ENCODE measurements at places on chromosomes 16 and 17. TPM values are rescaled to one million over a fixed set of nuclear protein-coding genes. Genes with fewer than 3 reads are reported as not detected.

Gene WSB1
- 101 TPM for total RNA-seq

Gene WNT3
- 2.0 TPM for total RNA-seq

Gene ACSM3
- 6.2 TPM for total RNA-seq

Gene MLST8
- 69.6 TPM for total RNA-seq

DNA sequence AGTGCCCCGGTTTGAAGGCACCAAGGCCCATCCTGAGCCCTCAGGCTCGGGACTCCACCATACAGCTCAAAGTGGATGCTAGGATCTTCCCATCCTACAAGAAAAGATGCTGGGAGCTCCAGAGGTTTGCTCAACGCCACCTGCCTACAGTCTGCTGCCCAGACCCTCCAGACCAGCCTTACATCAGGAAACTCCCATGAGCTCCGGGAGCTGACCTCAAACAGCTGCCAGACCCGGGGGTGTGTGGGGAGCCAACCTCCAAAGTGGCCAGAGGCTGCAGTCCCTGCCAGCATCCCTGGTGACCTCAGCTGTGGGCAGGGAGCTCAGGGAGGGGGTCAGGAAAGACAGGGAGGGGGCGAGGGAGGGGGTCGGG lies 43.8 kb downstream of the C16orf82 start:
- H3K27me3 ChIP-seq: no peaks in the 10 kb centered on the region
- peaks cover 3% of the 10 kb centered on the region for H3K4me1 ChIP-seq
- DNase-seq: no peak

- H3K36me3 ChIP-seq: no peaks in the 10 kb centered on the region
- no peak for DNase-seq
- no peaks in the 10 kb centered on the region for H3K4me1 ChIP-seq
- H3K27ac ChIP-seq: no peak overlapping the region
- no peaks in the 10 kb centered on the region for H3K27me3 ChIP-seq
These were observed 47.7 kb downstream of the TK2 start for GRCh38 chr16:66502020-66502913.

DNA sequence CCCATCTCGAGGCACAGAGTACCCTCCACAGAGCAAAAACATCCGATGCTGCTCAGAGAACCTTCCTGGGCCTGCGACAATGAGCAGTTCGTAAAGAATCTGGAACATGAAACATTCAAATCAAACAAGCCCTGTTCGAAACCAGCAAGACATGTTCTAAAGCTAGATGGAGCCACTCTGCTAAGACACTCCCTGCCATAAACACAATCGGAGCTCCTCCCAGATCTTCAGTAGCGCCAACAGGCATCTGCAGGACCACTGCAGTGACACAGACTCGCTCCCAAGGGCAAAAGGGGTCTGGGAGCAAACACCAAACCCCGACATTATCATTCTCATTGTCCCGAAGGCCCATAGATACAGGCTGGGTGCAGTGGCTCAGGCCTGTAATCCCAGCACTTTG lies 108.7 kb downstream of the ZFHX3 start:
- H3K27ac ChIP-seq: no peak overlapping the region
- no peaks in the 10 kb centered on the region for H3K27me3 ChIP-seq
- H3K4me3 ChIP-seq: no peak overlapping the region
- H3K4me1 ChIP-seq: peaks cover 5% of the 10 kb centered on the region

DNA sequence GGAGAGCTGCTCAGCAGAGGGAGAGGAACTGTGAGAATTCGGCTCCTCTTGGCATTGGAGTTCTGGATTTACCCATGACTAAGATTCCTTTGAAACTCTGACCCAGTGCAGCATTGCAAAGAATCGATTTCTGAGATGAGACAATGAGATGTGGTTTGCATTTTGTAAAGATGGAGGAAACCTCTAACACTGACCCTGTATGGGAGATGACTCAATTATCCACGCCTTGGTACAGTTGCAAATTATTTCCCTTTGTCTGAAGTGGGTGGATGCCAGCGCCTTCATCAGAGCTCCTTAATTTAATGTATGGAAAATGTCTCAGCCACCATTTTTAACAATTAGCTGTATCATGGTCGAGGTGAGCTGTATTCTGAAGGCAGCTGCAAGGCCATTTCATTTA lies 53.4 kb downstream of the NUP93 start:
- no peak overlapping the region for H3K4me3 ChIP-seq
- H3K27ac ChIP-seq: no peak overlapping the region
- H3K27me3 ChIP-seq: no peaks in the 10 kb centered on the region
- H3K36me3 ChIP-seq: no peaks in the 10 kb centered on the region
- DNase-seq: no peak
- peaks cover 36% of the 10 kb centered on the region for H3K4me1 ChIP-seq

DNA sequence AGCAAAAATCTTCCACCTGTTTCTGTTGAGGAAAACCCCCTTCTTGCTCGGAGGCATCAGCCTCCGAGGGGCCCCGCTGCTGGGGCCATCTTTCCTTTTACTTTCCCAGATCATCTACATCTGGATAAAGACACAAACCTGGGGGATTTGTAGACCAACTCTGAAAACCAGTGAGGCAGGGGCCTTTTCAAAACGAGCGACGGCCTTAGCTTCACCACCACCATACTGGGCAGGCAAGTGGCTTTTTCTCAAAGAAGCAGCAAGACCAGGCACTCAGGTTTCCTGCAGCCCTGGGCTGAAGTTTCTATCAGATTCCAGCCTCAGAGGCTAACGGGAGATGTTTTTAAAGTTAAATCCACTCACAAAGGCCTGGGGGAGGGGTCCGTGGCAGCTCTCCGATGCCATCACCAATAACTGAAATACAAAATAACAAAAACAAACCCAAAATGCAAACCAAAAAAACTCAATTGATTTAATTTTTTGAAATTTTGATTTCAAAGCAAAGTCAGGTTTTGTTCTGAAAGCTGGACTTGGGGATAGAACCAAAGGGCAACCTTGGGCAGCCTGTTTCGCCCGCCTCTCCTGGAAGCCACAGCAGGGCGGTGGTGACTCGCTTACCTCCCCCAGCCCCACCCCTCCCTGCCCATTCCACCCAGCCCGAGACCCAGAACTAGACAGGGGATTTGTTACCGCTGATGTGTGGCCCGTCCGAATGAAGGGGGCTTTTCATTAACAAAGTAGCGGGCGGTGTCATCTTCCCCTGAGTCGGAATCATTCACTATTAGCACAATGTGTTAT lies 55.8 kb downstream of the SALL1 start:
- no peak overlapping the region for H3K27ac ChIP-seq
- H3K4me1 ChIP-seq: peaks cover 6% of the 10 kb centered on the region
- H3K4me3 ChIP-seq: no peak overlapping the region
- H3K27me3 ChIP-seq: no peaks in the 10 kb centered on the region

GRCh38 chr17:47692895-47693730 lies 848 bp upstream of the TBKBP1 start:
- H3K4me3 ChIP-seq: peak overlapping the region; percentile 32
- H3K27me3 ChIP-seq: no peaks in the 10 kb centered on the region
- no peaks in the 10 kb centered on the region for H3K36me3 ChIP-seq
- no peak for DNase-seq
- peak overlapping the region; percentile 67 for H3K27ac ChIP-seq

DNA sequence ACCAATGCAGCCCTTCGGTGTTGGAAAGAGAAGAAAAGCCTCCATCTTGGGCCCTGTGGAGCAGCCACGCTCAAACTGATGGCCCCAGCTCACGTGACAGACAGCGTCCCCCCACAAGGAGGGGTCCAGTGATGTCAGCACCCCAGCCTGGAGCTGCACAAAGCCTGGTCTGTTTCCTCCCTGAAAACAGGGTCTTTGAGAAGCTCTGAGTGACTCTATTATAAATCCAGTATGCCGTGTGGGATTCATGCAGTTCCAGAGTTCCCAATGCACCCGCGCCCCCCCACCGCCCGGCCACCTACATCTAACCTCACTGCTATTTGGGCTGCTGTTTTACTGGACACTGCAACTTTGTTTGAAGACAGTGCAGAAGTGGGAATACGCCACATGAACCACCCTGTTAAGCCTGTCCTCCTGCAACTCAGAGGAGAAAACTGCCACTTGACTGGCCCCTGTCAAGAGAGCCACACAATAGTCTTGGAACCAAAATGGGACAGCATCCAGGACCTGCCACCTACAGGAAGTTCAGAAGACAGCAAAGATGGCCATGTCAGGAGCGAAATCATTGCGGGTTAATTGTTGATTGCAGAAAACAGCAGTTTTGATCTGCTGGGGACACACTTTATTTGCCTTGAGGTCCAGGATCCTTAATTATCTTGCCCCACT lies 33.1 kb downstream of the PMP22 start:
- no peaks in the 10 kb centered on the region for H3K36me3 ChIP-seq
- no peak overlapping the region for H3K27ac ChIP-seq
- H3K4me1 ChIP-seq: no peaks in the 10 kb centered on the region
- DNase-seq: no peak
- no peaks in the 10 kb centered on the region for H3K27me3 ChIP-seq

GRCh38 chr17:16911141-16911937 lies 60.6 kb downstream of the TNFRSF13B start:
- no peak for DNase-seq
- no peak overlapping the region for H3K27ac ChIP-seq
- H3K4me1 ChIP-seq: no peaks in the 10 kb centered on the region
- H3K27me3 ChIP-seq: no peaks in the 10 kb centered on the region

DNA sequence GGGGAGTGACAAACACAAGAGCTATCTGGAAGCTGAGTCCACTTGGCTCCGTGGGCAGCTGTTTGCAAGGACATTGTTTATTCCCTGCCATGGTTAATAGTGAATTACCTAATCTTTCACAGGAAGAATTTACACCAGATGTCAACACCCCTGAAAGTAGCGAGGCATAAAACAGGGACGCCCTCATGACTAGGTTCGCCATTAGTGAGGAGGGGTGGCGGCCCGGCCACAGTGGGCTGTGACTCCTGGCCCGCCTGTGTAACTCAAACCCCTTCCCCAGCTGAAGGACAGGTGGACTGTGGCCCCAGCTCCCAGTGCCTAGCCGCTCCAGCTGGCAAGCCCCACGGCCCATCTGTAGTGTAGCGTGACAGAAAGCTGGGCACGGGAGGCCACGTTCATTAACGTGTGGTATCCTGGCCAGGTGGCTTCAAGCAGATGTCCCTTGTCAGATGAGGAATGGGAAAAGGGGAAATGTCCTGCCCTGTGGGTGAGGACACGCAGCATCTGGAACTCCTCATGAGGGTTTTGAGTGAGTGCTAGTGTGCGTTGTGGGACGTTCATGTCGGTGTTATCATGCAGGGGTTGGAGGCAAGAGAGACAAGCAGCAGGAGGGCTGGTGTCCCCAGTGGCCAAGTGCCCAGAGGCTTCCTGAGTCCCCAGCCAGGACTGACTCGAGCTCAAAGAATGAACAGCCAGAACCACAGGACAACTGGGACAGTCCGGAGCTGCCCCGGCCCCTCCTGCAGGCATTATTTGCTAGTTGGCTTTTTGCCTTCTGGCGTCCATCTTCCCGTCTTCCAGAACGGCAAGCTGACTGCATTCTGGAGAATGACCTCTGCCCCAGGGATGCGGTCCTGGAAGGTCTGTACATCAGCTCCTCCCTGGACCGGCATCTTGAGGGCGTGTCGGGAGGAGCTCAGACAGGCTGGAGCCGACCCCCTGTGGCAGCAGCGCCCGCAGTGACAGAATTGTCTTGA lies 19.2 kb downstream of the KDM8 start:
- no peak overlapping the region for H3K4me3 ChIP-seq
- H3K4me1 ChIP-seq: no peaks in the 10 kb centered on the region
- no peak overlapping the region for H3K27ac ChIP-seq
- DNase-seq: no peak

DNA sequence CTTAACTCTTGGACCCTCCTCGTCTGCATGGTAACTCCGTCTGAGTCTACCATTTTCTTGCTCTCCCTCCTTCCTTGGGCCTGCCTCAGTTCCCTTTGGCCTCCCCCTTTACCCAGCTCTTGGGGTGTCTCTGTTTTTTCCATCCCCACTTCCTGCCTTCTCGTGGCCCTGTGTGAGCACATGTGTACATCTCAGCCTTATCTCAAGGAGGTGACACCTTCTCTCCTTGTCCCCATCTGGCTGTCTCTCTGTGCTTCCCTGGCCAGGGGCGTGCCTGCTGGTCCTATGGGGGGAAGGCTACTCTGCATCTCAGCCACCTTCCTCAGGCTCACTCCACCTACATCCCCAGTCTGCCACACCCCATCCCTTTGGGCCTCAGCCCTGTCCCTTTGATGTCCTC lies 6.6 kb downstream of the CTF1 start:
- no peak overlapping the region for H3K4me3 ChIP-seq
- H3K27me3 ChIP-seq: peaks cover 6% of the 10 kb centered on the region
- peaks cover 5% of the 10 kb centered on the region for H3K4me1 ChIP-seq
- DNase-seq: no peak

DNA sequence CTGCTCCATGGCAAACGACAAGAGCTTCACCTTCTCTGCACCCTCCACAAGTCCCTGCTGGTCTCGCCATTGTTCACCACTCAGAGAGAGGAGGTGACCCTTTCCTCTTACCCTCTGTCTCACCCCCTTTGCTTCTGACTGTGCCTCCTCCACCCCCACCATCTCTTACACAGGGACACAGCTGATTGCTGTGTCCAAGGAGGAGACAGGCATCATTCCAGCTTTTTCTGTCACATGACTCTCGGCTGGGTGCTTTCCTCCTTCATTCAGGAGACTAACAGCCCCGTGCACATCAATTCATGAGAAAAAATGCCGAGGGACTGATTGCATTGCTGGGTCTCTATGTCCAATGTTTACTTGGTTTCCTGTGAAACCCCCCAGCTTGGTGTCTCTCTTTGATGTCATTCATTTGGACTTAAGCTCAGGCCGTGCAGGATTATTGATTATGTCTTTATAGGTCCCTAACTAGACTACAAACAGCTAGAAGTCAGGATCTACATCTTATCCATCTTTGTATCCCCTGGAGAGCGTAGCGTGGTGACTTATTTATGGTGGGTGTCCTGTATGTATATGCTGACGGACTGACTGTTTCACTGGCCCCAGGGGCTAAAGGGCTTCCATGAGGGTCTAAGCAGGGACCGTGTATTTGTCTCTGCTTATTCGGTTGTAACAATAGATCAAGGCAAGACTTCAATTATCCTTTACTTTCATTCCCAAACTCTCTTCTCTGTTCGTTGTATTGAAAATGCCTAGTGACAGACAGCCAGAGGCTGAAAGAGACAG lies 82.2 kb upstream of the CDH13 start:
- H3K4me1 ChIP-seq: no peaks in the 10 kb centered on the region
- no peak overlapping the region for H3K27ac ChIP-seq
- H3K27me3 ChIP-seq: no peaks in the 10 kb centered on the region
- no peak for DNase-seq

- H3K4me3 ChIP-seq: no peak overlapping the region
- H3K4me1 ChIP-seq: peaks cover 12% of the 10 kb centered on the region
- peaks cover 4% of the 10 kb centered on the region for H3K36me3 ChIP-seq
- H3K27ac ChIP-seq: no peak overlapping the region
These were observed 25.0 kb downstream of the KATNB1 start for GRCh38 chr16:57760357-57761160.

Measured in H1 (cell line).